ENCODE measurements at places on chromosomes 11 and 22. TPM values are rescaled to one million over a fixed set of nuclear protein-coding genes. Genes with fewer than 3 reads are reported as not detected.
A peak's percentile ranks its signal among the peaks of the same experiment; 100 is the strongest.

GRCh38 chr11:9091044-9091922, at the start of gene SCUBE2:
Gene SCUBE2 (minus strand): TSS chr11:9091599. CDS start chr11:9091528, 71 bp downstream.
- H3K27me3 ChIP-seq = no peaks in the 10 kb centered on the region
- H3K4me3 ChIP-seq = peak within 1 kb of the TSS; percentile 34
- DNase-seq = no peak

- H3K27ac ChIP-seq = peak overlapping the region; percentile 4
- no peak for DNase-seq
- no peaks in the 10 kb centered on the region for H3K27me3 ChIP-seq
- H3K4me1 ChIP-seq = peaks cover 22% of the 10 kb centered on the region
Observed at GRCh38 chr22:40235308-40235707, 57.6 kb downstream of the TNRC6B start.

GRCh38 chr22:26516503-26516902, 4.2 kb upstream of the TFIP11 start:
- no peak overlapping the region for H3K4me3 ChIP-seq
- H3K27ac ChIP-seq = no peak overlapping the region
- peaks cover 15% of the 10 kb centered on the region for H3K4me1 ChIP-seq
- H3K36me3 ChIP-seq = no peaks in the 10 kb centered on the region

GRCh38 chr11:99592266-99592665, 571.5 kb downstream of the CNTN5 start:
- no peaks in the 10 kb centered on the region for H3K4me1 ChIP-seq
- H3K4me3 ChIP-seq = no peak overlapping the region
- DNase-seq = no peak
- no peaks in the 10 kb centered on the region for H3K27me3 ChIP-seq
- no peaks in the 10 kb centered on the region for H3K36me3 ChIP-seq
- H3K27ac ChIP-seq = no peak overlapping the region

DNA sequence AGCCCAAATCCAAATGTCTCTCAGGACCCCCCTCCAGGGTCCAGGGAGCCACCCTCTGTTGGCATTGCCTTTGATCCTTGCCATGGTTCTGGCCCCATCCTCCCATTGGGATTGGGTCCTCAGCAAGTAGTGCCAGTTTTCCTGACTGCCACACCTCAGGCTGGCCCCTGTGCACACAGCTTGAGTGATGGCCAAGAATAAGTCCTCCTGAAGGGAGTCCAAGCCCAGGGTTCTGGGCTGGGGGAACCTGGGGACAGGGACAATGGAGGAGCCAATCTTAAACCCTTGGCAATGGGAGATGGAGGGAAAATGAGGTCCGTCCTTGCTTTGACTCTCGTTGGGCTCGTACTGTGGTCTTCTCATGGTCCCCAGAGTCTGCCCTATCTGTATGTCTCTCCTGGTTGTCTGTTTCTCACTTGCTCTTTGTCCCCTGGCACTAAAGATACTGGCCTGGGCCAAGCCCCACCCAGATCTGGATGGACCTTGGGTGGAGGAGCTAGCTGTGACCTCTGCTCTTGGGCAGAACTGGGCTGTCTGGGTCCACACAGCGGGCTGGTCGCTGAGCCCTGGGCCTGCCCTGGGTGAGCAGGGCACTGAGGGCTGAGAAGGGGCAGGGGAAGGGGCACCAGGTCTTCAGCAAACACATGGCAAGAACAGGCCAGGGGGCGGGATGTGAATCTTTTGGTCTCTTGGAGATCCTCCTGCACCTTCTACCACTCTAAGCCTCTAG, 2.9 kb downstream of the SOX10 start:
- DNase-seq = no peak
- no peaks in the 10 kb centered on the region for H3K36me3 ChIP-seq
- no peaks in the 10 kb centered on the region for H3K27me3 ChIP-seq

DNA sequence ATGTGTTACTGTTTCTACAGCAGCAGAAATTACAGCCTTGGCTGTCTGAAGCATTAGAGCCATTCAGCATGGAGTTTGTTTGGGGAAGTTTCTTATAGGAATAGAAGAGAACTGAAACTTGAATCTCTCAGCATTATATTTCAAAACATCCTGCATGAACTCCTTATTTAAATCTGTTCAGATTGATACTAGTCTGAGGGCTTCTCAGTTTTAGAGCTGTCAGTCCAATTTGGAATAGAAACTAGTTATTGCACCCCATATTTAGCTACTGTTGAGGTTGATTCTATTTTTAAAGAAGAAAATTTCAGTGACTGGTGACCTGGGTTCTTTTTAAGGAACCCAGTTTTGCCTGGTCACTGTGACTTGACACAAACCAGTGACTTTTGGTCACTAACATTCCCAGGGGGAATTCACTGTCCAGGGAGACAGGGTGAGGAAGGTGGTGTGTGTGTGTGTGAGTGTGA, 126.0 kb upstream of the TTC12 start:
- H3K36me3 ChIP-seq = no peaks in the 10 kb centered on the region
- peaks cover 65% of the 10 kb centered on the region for H3K4me1 ChIP-seq
- H3K4me3 ChIP-seq = no peak overlapping the region
- DNase-seq = no peak
- H3K27me3 ChIP-seq = no peaks in the 10 kb centered on the region

GRCh38 chr11:117825538-117826189, 1.1 kb upstream of the FXYD2 start:
- no peaks in the 10 kb centered on the region for H3K27me3 ChIP-seq
- H3K4me3 ChIP-seq = no peak overlapping the region
- no peaks in the 10 kb centered on the region for H3K36me3 ChIP-seq
- H3K4me1 ChIP-seq = no peaks in the 10 kb centered on the region
- DNase-seq = peak; percentile 11
- no peak overlapping the region for H3K27ac ChIP-seq

- no peak overlapping the region for H3K4me3 ChIP-seq
- no peaks in the 10 kb centered on the region for H3K36me3 ChIP-seq
- H3K4me1 ChIP-seq = no peaks in the 10 kb centered on the region
- DNase-seq = no peak
Observed at GRCh38 chr11:2109541-2110019, 29.6 kb downstream of the IGF2 start.

- no peak for DNase-seq
- H3K4me1 ChIP-seq = no peaks in the 10 kb centered on the region
- H3K27ac ChIP-seq = no peak overlapping the region
- no peaks in the 10 kb centered on the region for H3K36me3 ChIP-seq
Observed at GRCh38 chr11:126079621-126080124, 17.0 kb upstream of the CDON start.

GRCh38 chr22:22094921-22095320, 112.3 kb upstream of the TOP3B start:
- H3K27me3 ChIP-seq = peaks cover 9% of the 10 kb centered on the region
- H3K4me3 ChIP-seq = no peak overlapping the region

- H3K4me3 ChIP-seq = no peak overlapping the region
- H3K27ac ChIP-seq = peak overlapping the region; percentile 97
- DNase-seq = peak; percentile 96
Observed at GRCh38 chr22:37545703-37546436, 14.4 kb upstream of the CDC42EP1 start.

DNA sequence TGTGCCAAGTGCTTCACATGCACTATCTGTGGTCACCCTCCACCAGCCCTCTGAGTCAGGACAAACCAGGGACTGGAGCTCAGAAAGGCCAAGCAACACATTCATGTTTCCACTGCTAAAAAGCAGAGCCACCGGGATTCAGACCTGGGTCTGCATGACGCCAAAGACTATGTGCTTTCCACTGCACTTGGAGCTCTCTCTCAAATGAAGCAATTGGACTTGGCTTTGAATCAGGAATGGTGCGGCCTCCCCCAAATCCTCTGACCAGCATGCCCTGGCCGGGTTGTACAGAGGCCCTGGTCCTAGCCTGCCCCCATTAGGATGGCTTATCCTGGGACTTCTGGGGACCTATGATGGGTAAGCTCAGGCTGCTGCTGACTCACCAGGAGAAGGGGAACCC, 80.7 kb downstream of the PKNOX2 start:
- no peak overlapping the region for H3K4me3 ChIP-seq
- no peaks in the 10 kb centered on the region for H3K27me3 ChIP-seq
- no peaks in the 10 kb centered on the region for H3K4me1 ChIP-seq

DNA sequence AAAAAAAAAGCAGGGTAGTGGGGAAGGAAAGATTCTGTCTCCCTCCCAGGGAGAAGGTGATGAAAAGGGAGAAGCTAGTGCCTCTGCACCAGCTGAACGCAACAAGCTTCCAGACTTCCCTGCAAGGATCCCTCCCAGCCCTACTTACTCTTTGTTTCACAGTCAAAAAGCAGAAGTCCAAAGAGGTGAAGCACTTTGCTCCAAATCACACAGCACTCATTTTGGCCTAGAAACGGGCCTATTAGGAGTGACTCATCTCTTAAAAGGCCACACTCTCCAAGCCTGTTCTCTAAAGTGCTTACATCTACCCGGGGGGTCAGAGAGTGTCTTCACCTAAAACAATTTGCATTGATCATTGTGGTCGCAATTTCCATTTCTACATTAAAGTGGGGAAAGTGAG, 17.7 kb upstream of the GRK3 start:
- peak; percentile 39 for DNase-seq
- H3K27ac ChIP-seq = no peak overlapping the region
- no peaks in the 10 kb centered on the region for H3K4me1 ChIP-seq
- H3K4me3 ChIP-seq = no peak overlapping the region
- H3K27me3 ChIP-seq = no peaks in the 10 kb centered on the region
- no peaks in the 10 kb centered on the region for H3K36me3 ChIP-seq

GRCh38 chr11:74754507-74755252, 6.0 kb downstream of the RNF169 start:
- no peak overlapping the region for H3K4me3 ChIP-seq
- H3K36me3 ChIP-seq = no peaks in the 10 kb centered on the region
- no peak overlapping the region for H3K27ac ChIP-seq
- H3K4me1 ChIP-seq = peaks cover 50% of the 10 kb centered on the region
- no peak for DNase-seq

DNA sequence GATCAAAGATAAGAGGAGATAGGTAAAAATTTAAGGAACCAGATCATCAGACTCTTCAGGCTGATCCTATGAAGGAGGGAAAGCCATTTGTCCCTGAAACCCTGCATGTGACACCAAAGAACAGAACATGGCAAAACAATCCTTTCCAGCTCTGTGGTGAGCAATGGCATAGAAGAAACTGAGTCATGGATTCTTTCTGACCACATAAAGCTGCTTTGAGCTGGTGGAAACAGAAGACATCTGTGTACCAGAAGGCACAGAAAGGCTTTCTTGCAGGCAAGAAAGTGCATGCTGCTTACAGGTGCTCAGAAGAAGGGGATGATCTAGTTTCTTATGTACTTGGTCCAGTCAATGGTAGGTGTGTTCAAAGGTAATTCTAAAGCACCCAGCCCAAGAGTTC, 45.0 kb upstream of the APOA1 start:
- no peaks in the 10 kb centered on the region for H3K27me3 ChIP-seq
- H3K27ac ChIP-seq = no peak overlapping the region
- no peak overlapping the region for H3K4me3 ChIP-seq

DNA sequence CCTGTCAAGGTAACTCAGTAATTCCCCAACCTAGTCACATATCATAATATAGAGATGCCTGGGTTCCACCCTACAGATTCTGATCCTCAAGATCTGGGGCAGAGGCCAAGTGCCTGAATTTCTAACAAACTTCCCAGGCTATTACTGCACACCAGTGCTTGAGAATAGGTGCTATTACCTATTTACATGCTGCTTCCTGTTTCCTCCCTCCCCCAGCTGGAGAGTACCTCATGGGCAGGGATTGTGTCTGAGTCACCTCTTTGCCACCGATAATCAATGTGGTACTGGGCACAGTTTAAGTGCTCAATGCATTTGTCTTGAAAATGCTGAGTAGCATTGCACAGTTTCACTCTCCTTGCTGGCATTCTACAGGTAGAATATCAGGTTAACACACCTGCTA, 582.2 kb upstream of the CADM1 start:
- no peak overlapping the region for H3K27ac ChIP-seq
- DNase-seq = no peak
- H3K36me3 ChIP-seq = no peaks in the 10 kb centered on the region
- no peaks in the 10 kb centered on the region for H3K4me1 ChIP-seq
- H3K27me3 ChIP-seq = peaks cover under 1% of the 10 kb centered on the region

GRCh38 chr11:22869325-22869724, 9.1 kb upstream of the CCDC179 start:
- H3K36me3 ChIP-seq = no peaks in the 10 kb centered on the region
- DNase-seq = no peak
- no peak overlapping the region for H3K4me3 ChIP-seq
- H3K4me1 ChIP-seq = no peaks in the 10 kb centered on the region
- H3K27ac ChIP-seq = no peak overlapping the region

DNA sequence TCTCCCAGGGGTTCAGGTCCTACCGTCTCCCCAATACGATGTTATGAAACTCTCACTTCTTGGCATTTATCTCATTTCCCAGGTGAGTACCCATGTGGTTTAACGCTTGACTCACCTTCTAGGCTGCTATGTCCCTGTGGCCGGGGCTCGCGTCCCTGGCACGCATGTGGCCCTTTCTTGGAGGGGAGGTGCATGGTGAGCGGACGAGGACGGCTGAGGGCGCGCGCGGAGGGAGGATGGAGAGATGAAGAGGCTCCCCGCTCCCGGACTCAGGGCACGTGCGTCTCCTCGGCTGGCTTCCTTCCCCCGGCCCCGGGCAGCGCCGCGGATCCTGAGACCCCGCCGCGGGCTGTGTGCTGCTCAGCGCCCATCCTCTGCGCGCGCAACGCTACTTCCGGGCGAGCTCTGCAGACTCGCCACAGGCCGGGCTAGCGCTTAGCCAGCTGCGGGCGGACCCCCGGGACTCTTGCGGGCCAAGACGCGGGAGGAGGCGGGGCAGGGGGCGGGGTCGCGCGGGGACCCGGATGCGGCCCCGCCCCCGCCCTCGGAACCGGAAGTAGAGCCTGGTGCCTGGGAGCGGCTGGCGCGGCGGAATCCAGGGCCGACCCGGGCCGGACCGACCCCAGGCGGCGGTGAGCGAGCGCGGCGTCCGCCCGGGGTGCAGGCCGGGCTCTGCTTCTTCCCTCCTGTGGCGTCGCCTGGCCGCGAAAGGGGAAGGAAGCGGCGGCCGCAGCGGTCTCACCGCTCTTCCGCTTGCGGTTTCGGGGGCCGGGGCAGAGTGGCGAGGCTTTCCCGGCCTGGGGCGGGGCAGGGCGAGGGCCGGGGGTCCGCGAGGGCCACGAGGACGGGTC, at the start of gene CTTN:
CTTN (plus strand) TSS at position 547 of the 851 bp plus-strand sequence. CDS start 8,769 bp downstream, outside the sequence.
- peak within 1 kb of the TSS; percentile 61 for H3K27ac ChIP-seq
- H3K27me3 ChIP-seq = no peaks in the 10 kb centered on the region
- peak within 1 kb of the TSS; percentile 38 for H3K4me3 ChIP-seq

DNA sequence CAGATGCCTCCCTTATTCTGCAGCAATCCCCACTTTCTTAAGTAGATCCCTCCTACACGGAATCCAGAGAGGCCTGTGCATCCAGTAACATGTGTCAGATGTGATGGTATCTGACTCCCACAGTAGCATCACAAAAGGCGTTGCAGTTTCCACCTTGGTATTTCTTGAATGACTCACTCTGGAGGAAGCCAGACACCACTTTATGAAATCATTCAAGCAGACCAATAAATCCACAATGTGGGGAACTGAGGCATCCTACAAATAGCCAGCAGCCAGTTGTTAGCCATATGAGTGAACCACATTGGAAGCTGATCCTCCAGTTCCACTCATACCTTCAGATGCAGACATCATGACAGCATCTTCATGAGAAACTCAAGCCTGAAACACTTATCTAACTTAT, 798.1 kb downstream of the OPCML start:
- no peaks in the 10 kb centered on the region for H3K4me1 ChIP-seq
- H3K36me3 ChIP-seq = no peaks in the 10 kb centered on the region
- H3K4me3 ChIP-seq = no peak overlapping the region

SLC5A4 gene
- total RNA-seq = 0.70 TPM

SIPA1 gene
- total RNA-seq = 28.0 TPM

SYT7 gene
- total RNA-seq = 1.1 TPM

CCDC86 gene
- total RNA-seq = 26.1 TPM

TREH gene
- not detected for total RNA-seq

HTR3B gene
- not detected for total RNA-seq

F2 gene
- total RNA-seq = 0.61 TPM

IFTAP gene
- 44.7 TPM for total RNA-seq

GAS2 gene
- 5.8 TPM for total RNA-seq

BET1L gene
- 16.2 TPM for total RNA-seq

E2F8 gene
- 0.46 TPM for total RNA-seq

TSSK2 gene
- not detected for total RNA-seq

CSRP3 gene
- total RNA-seq = not detected
